Mesothelial cell of epicardium (in vitro differentiated cells): ENCODE measurements at places on chromosomes 6 and 20. TPM values are rescaled to one million over a fixed set of nuclear protein-coding genes. Genes with fewer than 3 reads are reported as not detected.

The NEURL2 gene
- 7.2 to 8.3 TPM (median 8.1 TPM) in 3 replicates for total RNA-seq

The TRMT11 gene
- 30.8 to 34.6 TPM (median 31.8 TPM) in 3 replicates for total RNA-seq

The PTCRA gene
- total RNA-seq, result not detected in 3 replicates

The SLC13A3 gene
- total RNA-seq, result 18.8 to 19.7 TPM (median 19.3 TPM) in 3 replicates

The CST4 gene
- not detected in 3 replicates for total RNA-seq

The PKIB gene
- 44.7 to 49.0 TPM (median 48.9 TPM) in 3 replicates for total RNA-seq

The REM1 gene
- total RNA-seq, result not detected in 3 replicates

The OTOR gene
- total RNA-seq, result not detected in 3 replicates

The PLN gene
- 0.20 to 0.50 TPM (median 0.47 TPM) in 3 replicates for total RNA-seq

The GRM1 gene
- total RNA-seq, result 0.11 to 0.16 TPM in 2 of 3 replicates, not detected in the other

The PPP1R3G gene
- 1.1 to 1.3 TPM (median 1.2 TPM) in 3 replicates for total RNA-seq

The VGLL2 gene
- not detected in 3 replicates for total RNA-seq

The TRDN gene
- 0.20 to 0.34 TPM in 2 of 3 replicates, not detected in the other for total RNA-seq

The CRISP3 gene
- total RNA-seq, result 0.66 to 1.2 TPM (median 0.85 TPM) in 3 replicates

The TLDC2 gene
- 0.29 to 0.64 TPM (median 0.58 TPM) in 3 replicates for total RNA-seq

The RPP40 gene
- 6.8 to 7.2 TPM (median 6.9 TPM) in 3 replicates for total RNA-seq

The CRIP3 gene
- 2.2 to 3.4 TPM (median 2.9 TPM) in 3 replicates for total RNA-seq

The CUTA gene
- total RNA-seq, result 238 to 239 TPM (median 239 TPM) in 3 replicates

The RNGTT gene
- 15.6 to 16.5 TPM (median 16.0 TPM) in 3 replicates for total RNA-seq

The F13A1 gene
- 0.18 to 0.56 TPM (median 0.25 TPM) in 3 replicates for total RNA-seq

The HEY2 gene
- 8.8 to 11.7 TPM (median 9.6 TPM) in 3 replicates for total RNA-seq

The DEFB123 gene
- not detected in 3 replicates for total RNA-seq

The MMP24 gene
- total RNA-seq, result 0.99 to 1.3 TPM (median 1.1 TPM) in 3 replicates

The ISM1 gene
- total RNA-seq, result 5.0 to 6.0 TPM (median 5.6 TPM) in 3 replicates

The ANGPT4 gene
- total RNA-seq, result 0.31 to 0.35 TPM (median 0.34 TPM) in 3 replicates

The CLIC5 gene
- total RNA-seq, result 1.8 to 2.4 TPM (median 2.1 TPM) in 3 replicates

The ARMC12 gene
- 3.3 to 4.9 TPM (median 4.2 TPM) in 3 replicates for total RNA-seq

The COX7A2 gene
- 232 to 260 TPM (median 245 TPM) in 3 replicates for total RNA-seq

The SCRT2 gene
- not detected in 3 replicates for total RNA-seq

The GABRR1 gene
- not detected in 3 replicates for total RNA-seq

The LRP11 gene
- 17.2 to 17.9 TPM (median 17.8 TPM) in 3 replicates for total RNA-seq

The C6orf163 gene
- total RNA-seq, result 9.0 to 11.5 TPM (median 10.0 TPM) in 3 replicates

The ZGPAT gene
- 31.3 to 36.6 TPM (median 34.6 TPM) in 3 replicates for total RNA-seq

The RBM24 gene
- total RNA-seq, result 0.43 to 0.86 TPM (median 0.45 TPM) in 3 replicates

The RSPO3 gene
- 26.3 to 31.1 TPM (median 30.1 TPM) in 3 replicates for total RNA-seq

The CDH26 gene
- total RNA-seq, result 0.49 to 0.88 TPM (median 0.71 TPM) in 3 replicates

The RRAGD gene
- 5.6 to 6.9 TPM (median 5.6 TPM) in 3 replicates for total RNA-seq

The TFAP2B gene
- 4.9 to 6.8 TPM (median 5.0 TPM) in 3 replicates for total RNA-seq

The LY6G6F gene
- not detected in 3 replicates for total RNA-seq
